ENCODE measurements at places on chromosomes 1 and 21.

DNA sequence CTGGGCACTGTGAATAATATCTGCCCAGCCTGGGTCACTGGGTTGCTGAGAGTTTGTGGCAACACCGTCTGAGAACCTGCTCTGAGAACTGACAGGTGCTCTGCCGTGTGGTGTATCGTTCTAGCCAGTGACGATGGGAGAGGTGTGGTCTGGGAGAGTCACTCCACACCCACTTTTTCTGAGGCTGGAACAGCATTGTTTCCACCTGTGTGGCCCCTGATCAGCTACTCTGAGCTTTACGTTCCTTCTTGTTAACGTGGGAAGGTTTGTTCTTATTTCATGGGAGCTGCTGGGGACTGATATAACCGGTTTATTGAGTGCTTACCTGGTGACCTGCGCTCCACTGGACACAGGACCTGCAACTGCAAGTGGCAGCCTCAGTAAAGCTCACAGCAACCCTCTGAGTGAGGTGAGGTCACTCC is 34.8 kb upstream of the TENT5C start:
- DNase-seq: peak; percentile 44

DNA sequence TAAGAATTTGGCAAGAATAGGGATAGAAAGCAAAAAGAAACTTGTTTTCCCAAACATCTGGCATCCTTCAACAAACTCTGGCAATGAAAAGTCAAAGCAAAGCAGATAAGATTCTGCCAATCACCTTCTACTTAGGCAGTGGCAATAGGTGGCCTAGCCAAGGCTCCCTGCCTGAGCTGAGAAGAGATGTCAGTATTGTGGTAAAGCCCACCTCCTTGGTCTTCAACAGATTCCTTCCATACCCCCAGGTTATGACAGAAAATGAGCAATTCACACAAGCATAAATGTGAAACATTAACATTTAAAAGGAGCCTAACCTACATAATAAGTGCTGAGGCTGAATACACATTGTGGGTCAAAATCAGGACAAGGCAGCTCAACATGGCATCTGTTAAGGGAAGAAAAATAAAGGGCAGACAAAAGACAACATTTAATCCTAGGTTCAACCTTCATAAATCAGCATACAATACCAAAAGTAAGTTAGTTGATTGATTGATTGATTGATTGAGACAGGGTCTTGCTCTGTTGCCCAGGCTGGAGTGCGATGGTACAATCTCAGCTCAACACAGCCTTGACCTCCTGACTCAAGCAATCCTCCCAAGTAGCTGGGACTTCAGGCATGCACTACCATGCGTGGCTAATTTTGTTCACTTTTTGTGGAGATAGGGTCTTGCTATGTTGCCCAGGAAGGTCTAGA is 123.1 kb downstream of the AKT3 start:
- no peak for DNase-seq

GRCh38 chr1:195939844-195940243 is 668.4 kb downstream of the KCNT2 start:
- no peak for DNase-seq

GRCh38 chr1:225201447-225201846 is 226.4 kb downstream of the LBR start:
- DNase-seq: no peak

GRCh38 chr1:152667648-152668047 is 4.5 kb downstream of the LCE2D start:
- DNase-seq: no peak

DNA sequence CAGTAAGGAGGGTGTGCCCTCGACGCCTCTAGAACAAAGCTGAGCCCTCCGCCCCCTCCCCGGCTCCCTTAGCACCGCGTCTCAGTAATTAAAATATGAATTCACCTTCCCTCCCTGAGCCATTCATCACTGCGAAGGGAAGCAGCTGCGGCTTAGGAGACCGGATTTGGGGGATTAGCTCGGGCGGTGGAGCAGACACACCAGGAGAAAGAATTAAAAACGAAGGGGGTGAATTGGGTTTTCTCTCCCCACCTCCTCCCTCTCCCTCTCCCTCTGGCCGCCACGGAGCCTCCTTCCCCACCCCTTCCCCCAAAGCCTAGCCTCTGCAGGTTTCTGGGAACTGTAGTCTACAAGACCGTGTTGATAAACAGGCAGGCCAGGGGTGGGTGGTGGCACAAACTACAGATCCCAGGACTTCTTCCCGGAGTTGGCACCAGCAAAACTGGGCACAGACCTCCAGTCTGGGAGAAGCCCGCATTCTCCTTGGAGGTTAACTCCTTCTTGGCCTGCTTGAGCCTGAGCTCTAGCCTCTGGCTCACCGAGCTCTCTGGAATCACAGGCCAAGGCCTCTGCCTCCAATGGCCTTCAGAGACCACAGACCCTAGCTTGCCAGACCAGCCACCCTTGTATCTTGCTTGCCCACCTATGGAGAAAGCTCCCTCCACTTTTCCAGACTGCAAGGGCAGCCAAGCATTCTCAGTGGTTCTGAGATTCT is 10.8 kb downstream of the BLACAT1 start:
- DNase-seq: peak; percentile 72

- peak; percentile 69 for DNase-seq
These were observed 862 bp upstream of the DIPK1A start for GRCh38 chr1:92961896-92962752.

GRCh38 chr1:241356187-241356518 is 852 bp downstream of the RGS7 start:
- no peak for DNase-seq

DNA sequence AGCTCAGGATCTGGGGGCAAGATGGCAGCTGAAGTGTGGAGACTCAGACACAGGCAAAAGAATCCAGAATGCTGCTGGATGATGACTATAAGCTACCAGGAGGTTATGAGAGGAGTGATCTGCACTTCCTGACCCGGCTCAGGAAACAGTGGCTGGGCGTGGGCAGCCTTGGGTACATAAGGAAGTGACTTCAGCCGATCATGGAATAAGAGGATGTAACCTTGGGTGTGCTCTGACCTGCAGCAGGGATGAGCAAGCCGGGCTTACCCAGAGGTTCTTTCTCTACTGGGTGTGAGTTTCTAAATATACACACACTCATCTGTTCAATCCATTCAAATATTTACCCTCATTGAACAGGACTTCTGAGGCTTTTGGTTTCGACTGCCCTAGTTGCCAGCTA is 62.7 kb downstream of the CD34 start:
- DNase-seq: peak; percentile 28

- DNase-seq: no peak
These were observed 707.2 kb upstream of the ADAMTS5 start for GRCh38 chr21:27674041-27674615.

DNA sequence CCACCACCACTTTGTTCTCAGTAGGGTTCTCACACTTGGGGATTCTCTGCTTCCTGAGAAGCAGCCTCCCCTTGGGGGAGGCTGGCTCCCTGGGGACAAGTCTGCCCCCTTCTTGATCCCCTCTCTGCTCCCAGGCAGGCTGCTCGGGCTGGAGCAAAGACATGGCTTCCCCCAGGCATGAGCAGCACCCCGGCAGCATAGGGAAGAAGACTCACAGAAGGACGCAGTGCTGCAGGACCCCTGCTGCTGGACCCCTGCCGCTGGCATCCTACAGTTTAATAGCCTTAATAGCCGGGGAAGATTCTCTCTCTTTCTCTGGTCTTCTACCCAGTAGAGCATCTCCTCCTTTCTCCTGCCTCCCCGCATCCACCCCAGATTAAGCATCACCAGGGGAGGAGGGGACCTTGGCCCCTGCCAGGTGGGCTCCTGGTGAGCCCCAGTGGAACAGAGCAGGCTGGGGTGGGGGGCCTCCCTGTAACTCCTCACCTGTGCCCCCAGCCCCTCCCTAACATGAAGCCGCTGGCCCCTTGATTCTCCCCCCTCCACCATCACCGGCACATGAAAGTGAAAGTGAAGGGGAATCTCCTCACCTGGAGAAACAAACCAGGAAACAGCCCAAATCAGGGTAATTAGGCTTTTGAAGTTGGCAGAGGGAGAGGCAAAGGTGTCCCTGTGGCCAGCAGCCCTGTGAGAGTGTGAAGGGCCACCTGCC is 2.5 kb downstream of the WNT3A start:
- DNase-seq: no peak

DNA sequence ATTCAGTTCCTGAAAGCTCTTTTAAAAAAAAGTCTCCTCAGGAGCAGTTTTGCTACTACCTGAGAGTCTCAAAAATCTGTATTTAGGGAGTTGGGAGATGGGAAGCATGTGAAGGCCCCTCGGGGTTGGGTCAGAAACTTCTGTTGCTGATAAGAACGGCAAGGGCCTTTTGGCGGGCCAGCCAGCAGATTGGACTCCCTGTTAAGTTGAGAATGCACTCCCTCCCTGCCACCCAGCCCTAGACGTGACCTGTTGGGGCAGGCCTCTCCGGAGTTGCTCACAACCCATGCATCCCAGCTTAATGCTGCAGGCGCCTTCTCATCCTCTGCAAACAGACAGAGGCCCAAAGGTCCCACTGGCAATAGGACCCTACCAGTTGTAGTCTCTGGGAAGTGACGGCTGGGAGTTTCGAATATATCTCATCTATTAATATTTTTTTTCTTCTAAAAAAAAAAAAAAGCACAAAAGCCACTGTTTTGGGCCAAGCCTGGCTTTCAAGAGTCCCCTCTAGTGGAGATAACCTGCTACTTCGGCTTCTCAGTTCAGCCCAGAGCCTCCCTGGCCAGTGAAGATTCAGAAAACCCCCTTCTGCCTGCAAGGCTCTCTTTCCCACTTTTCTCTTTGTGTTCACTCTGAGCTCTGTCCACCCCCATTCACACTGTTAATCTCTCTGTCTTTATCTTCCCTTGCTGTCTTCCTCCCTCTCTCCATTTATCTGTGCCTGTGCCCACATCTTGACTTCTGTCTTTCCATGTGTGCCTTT is 5.3 kb downstream of the PLXNA2 start:
- peak; percentile 20 for DNase-seq

DNA sequence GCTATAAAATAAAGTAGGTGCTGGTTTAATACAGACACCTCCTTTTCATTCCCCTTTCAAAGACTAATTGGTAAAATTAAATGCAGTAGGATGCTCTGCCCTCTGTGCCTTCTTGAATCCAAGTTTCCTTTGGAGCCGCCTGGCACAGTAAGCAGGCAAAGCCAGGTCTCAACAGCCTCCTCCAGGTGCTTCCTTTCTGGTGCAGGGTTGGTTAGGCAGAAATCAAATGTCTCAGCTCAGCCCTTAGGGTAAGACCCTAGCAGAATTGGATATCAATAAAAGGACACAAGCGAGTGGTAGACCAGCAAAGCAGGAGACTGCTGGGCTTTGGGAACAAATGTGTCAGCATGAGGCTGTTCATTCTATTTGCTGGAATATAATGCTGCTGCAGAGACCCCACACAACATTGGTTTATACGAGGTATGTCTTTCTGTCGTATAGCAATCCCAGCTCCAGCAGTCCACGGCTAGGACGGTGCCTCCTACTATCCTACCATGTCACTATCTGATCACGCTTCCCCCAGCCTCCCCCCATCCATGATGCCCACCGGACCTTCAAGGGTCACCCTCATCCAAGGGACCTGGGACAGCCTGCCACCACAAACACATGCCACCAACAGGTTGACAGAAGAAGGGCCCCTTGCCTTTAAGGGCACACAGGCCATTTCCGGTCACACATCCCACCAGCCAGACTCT is 58.4 kb downstream of the CAPN2 start:
- no peak for DNase-seq

DNA sequence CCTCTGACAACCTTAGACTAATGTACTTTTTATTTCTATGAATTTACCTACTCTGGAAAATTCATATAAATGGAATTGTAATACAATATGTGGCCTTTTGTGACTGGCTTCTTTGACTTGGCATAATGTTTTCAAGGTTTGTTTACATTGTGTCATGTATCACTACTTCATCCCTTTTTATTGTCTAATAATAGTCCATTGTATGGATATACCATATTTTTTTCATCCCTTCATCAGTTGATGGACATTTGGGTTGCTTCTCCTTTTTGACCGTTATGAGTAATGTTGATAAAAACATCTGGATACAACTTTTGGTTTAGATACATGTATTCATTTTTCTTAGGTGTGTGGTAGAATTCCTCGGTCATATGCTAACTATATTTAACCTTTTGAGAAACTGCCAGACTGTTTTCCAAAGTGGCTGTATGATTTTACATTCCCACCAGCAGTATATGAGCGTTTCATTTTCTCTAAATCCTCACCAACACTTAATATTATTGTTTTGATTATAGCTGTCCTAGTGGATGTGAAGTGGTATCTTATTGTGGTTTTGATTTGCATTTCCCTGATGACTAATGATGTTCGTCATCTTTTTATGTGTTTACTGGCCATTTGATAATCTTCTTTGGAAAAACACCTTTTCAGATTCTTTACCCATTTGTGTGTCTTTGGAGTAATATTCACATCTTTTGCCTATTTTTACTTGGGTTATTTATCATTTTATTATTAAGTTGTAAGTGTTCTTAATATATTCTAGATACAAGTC is 3.5 kb downstream of the RO60 start:
- DNase-seq: no peak

DNA sequence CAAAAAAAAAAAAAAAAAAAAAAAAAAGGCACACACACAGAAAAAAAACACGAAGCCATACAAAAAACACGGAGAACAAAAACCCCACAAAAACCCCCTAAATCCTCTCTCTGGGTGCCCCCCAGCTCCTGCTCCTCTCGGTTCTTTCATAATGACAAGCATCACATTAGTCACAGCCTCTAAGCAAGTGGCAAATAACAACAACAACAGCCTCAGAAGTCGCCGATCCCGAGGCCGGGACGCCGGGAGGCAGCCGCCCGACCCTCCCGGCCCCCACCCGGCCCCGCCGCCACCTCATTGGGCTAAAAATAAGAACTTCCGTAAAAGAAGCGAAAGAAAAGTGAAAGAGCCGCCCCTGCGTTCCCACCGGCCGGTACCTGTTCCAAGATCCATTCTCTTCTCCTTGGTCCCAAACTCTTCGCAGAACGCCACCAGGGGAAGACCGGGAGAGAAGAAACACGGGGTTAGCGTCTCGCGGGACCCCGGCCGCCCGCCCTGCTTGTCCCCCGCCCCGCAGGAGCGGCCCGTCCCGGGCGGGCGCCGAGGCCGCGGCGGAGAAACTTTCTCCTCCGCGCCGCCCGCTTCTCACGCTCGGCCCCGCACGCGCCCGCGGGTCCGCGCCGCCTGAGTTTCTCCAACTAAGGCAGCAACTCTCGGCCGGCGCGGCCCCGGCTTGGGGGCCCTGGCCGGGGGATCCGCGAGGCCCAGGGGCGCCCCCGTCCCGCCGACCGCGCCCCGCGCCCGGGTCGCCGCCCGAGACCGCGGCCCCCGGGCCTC is 102.8 kb downstream of the CASZ1 start:
- DNase-seq: no peak

DNA sequence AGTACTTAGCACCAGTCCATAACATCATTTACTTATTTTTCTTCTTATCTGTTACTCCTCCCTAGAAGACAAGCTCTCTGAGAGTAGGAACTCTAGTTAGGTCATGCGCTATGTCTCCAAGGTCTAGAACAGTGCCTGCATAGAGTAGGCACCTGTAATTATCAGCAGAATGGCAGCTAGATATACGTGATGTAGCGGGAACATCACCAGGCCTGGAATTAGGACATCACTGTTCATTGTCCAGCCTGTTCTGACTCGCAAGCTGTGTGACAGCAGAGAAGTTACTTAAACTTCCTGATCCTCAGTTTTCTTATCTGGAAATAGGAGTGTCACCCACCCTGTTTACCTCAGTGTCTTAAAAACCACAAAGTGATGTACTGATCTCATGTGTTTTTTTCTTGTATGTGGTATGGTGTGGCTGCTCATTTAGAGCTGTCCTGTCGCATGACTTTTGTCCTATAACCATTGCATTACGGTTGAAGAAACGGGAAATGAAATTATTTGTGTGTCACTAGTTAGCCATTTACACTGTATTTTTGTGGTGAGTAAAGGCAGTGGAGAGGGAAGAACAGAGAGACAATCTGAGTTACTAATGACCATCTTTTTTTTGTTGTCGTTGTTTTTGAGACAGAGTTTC is 37.1 kb upstream of the EXO1 start:
- DNase-seq: no peak

All from SW480 (cell line).